ENCODE measurements at places on chromosomes 6 and 20.

GRCh38 chr6:134161041-134161440 is 108.6 kb upstream of the SLC2A12 start:
- DNase-seq, result no peak

DNA sequence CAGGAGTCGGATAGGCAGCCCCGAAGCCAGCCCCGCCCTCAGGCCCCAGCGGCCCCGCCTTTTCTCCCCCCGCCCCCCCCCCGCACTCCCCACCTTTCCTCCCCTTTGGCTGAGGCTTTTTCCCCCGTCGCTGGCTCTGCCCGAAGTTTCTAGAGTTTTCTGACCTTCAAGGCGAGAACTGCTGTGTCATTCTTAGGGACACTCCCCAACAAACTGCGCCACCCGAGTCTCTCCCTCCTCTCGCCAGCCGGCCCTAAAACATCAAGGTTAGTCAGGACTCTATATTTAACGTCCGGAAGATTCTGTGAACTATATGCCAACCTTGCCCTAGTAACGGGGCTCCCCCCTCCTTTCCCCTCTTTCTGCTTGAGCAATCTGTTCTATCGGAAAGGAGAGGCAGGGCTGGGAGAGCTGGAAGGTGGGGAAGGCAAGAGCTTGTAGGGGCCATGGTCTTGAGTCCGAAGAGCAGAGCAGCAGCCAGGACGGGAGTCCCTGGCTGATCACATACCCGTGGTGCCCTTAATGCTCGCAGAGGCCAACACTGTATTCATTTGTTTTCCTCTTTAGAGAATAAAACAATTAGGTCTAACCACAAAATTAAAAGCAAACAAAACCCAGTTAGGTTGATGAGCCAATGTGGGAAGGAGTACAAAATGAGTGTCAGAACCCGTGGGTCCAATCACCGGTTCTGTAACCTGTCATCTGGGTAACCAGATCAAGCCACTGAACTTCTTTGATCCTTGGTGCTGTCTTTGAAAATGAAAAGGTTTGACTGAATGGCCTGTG is 5.3 kb upstream of the HSPA1B start:
- DNase-seq, result no peak

DNA sequence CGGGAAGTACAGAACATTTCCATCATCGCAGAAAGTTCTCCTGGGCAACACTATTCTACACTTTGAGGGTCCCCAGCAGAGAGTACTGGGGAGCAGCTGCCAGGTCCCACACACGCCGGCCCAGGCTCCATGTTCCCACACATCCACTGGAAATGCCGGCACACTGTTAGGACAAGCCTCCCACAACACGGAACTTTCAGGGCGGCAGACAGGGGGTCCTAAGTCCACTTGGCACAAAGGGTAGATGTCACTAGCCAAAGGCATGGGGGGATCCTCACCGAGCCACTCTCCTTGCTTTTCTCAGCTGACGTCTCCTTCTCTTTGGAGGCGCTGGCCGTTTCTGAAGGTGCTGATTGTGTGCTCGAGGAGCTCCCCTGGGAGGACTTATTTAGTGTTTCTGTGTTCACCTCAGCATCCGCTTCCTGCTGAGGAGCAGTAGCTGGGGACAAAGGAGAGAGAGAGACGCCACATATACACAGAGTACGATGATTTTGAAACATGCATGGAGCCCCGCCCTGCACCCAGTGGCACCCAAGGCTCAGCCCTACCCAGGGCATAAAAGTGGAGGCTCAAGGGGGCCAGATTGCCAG is 135.4 kb downstream of the ZMYND8 start:
- no peak for DNase-seq

DNA sequence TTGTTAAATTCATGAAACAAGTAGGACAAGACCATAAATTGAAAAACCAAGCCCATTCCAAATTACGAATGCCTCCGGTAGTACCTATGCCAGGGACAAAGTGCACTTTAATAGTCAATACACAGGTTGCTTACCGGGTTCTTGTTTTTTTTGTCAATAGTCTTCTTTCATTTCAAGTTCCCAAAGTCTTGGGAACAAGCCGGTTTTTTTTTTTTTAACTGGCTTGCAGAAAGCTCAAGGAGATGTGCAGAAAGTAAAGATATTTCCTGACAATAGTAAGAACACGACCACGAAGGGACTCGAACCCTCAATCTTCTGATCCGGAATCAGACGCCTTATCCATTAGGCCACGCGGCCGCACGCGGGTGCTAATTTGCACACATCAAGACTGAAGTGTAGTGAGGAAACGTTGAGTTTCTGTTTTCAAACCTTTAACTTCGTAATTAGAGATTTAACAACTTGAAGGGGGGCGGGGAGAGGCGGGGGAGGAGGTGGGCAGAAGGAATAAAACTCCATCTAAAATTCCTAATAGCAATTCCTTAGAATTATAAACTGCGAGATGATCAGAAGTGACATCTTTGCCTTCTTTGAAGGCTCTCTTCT is 181.0 kb downstream of the TRIM27 start:
- peak; percentile 58 for DNase-seq

GRCh38 chr6:129280749-129281148 is 397.8 kb downstream of the LAMA2 start:
- no peak for DNase-seq

- DNase-seq, result no peak
Observed at GRCh38 chr20:63574829-63575743, 1.0 kb upstream of the HELZ2 start.

DNA sequence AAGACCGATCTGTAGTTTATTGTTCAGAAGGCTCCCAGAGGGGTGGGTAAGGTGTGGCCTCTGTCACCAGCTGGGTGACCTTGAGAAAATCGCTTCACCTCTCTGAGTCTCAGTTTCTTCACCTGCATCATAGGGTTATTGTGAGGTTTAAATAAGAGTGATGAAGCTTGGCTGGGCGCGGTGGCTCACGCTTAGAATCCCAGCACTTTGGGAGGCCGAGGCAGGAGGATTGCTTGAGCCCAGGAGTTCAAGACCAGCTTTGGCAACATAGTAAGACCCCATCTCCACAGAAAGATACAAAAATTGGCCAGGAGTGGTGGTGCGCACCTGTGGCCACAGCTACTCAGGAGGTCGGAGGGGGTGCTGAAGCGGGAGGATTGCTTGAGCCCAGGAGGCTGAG is 36.0 kb downstream of the VSTM2L start:
- DNase-seq, result no peak

DNA sequence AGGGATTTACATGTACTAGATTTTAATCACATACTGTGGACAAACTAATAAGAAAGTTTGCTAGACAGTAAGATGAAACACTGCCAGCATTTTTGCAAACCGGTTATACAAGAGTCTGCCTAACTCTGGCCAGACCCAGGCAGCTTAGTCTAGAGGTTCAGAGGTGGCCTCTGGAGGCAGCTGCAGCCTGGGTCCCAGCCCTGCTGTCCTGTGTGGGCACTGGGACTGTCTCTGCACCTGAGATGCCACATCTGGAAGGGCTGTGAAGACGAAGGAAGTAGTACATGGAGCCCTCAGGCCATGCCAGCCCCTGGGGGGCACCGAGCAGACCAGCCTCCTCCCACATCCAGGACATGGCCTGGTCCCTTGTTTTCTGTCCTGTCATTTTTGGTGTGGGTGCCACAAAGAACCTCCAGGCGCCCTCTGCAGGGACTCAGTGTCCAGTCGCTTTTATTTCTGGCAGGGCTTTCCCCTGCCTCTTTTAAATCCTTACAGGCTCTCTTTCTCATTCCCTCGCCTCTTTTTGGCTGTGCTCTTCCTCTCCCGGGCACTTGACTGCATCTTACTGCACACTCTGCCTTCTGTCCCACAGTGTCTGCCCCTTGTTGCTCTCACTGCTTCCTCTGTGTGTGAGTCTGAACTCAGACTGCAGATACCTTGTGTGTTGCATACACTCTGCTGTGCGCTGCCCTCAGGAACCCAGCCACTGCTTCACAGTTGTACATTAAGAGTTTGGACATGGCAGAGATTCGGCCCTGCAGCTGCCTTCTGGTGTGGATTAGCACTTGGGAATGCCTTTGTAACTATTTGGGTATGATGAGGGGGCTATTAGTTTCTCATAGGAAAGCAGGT is 216.7 kb downstream of the ZDHHC14 start:
- DNase-seq, result no peak

- peak; percentile 79 for DNase-seq
Observed at GRCh38 chr6:1325461-1326309, 13.8 kb downstream of the FOXQ1 start.

GRCh38 chr6:69098910-69099309 is 463.8 kb downstream of the ADGRB3 start:
- DNase-seq, result no peak

DNA sequence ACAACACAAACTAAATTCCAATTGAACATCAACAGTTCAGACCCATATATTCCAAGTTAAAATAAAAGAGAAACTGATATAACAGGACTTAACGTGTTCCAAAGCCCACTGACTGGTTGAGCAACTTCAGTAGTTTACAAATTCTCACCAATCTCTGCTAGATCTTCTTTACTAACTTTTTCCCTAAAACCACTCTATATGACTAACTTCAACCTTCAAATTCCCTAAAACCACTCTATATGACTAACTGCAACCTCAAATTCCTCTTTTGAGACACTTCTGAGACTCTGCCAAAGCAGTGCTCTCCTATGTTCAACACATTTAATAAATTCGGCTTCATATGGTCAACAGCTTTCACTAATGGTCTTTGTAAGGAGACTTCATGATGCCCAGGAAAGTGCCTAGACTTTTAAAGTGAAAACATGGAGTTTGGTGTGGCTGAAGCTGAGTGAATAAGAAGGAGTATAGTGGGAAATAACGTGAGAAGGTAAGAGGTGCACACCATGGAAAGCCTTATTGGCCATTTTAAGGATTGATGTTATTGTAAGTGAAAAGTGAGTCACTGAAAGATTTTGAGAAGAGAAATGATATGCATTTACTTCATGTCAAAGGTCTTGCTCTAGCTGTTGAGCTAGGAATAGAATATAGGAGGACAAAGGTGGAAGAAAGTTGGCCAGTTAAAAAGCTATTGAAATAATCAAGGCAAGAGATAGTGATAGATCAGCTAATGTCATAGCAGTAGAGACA is 134.0 kb upstream of the HCRTR2 start:
- peak; percentile 79 for DNase-seq

- no peak for DNase-seq
Observed at GRCh38 chr6:132272776-132273175, 128.5 kb downstream of the MOXD1 start.

GRCh38 chr20:62157387-62158087 is 14.0 kb downstream of the SS18L1 start:
- no peak for DNase-seq
